Activated naive CD4-positive, alpha-beta T cell treated with anti-CD3 and anti-CD28 coated beads, Interleukin-2, amount 50 U/mL, for 16 hours (primary cell): ENCODE measurements at places on chromosomes 7 and 10.

DNA sequence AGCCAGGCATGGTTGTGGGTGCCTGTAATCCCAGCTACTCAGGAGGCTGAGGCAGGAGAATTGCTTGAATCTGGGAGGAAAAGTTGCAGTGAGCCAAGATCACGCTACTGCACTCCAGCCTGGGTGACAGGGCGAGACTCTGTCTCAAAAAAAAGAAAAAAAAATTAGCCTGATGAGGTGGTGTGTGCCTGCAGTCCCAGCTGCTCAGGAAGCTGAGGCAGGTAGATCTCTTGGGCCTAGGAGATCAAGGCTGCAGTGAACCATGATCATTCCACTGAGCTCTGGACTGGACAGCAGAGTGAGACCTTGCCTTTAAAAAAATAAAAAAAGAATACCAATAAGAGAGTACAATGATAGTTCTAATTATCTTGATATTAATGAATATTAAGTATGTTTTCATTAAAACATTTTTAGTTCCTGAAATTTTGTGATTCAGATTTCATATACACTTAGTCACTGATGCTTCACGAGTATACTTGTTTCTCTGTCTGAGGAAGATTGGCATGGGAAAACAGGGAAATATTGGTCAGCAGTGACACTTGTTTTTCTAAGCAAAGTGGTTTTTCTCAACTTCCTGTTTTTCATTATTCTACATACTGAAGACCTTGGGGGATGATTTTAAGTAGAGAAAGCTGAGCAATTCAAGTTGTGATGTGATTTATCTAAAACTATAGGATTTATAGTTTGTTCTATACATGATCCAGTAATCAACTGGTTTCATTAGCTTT, 76.8 kb downstream of the ADK start:
- no peak for DNase-seq

DNA sequence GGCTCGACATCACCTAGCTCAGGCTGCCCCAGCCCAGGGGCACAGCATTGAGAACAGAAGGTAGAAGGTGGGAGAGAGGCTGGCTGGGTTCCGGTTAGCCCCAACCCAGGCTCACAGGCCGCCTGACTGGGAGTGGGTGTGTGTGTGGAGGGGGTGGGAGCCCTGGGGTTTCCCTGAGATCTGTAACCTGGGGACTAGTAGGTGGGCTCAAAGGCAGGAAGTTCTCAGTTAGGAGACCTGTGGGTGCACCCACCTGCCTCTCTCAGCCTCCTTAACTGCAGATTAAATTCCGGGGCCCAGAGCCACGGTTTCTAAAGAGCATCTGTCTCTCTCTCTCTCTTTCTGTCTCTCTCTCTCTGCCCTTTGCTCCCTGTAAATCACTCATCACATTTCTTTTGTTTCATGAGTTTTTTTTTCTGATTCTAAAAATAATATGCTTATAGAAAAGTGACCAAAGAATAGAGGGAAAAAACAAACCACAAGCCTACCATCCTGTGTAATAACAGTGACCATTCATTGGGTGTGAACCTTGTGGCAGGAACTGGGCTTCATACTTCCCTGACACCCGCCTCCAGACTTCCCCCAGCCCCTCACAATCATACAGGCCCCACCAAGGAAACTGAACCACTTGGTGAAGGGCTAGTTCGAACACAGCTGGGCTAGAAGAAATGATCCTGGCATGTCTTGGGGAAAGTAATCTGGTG, 83.4 kb upstream of the SMNDC1 start:
- DNase-seq, result peak; percentile 46

DNA sequence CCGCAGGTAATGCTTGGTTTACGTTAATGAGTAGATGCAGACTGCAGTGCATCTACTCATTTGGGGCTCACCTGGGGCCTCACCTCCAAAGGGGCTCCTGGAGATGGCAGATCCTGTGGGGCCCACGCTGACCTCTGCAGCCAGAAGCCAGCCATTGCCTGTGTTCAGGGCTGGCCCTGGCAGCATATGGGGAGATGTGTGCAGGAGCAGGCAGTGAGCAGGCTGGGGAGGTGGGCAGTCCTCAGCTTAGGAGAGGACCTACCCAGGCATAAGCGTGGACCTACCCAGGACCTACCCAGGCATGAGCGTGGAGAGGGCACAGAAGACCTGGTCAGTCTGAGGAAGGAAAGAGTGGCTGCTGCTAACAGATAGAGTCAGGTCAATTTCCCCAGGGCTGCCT, 178.5 kb downstream of the PTPRN2 start:
- DNase-seq, result no peak

GRCh38 chr7:96685353-96685752, 24.3 kb downstream of the SEM1 start:
- DNase-seq, result no peak

DNA sequence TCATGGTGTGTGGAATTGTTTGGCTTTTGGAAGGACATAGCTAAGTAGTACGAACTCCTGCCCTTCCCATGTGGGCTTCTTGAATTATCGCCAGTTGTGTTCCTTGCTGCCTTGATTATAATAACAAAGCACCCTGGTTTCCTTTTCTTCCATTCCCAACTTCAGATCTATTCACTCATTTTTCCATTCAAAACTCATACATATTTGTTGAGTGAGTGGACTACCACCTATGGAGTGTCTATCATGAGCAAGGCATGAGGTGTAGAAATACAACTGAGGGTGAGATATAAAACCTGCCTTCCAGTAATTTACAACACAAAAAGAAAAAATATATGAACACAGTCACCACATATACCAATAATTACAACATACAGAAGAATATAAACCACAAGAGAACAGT, 4.9 kb upstream of the COL17A1 start:
- no peak for DNase-seq

DNA sequence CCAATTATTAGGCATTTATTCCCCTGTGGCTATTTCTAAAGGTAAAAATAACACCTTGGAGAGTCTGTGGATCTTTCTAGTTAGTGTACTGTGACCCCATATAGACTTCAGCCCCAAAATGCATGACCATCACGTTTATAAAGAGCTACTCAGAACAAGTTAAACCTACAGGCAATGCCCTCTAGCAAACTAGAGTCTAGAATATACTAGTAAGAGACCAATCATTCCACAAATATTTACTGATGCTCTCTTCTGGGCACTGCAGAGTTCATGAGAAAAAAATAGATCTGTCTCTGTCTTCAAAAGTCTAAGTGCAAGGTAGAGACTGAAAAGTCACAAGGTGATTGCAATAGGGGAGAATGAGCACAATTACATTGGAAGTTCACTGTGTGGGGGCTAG, 20.5 kb upstream of the CALD1 start:
- no peak for DNase-seq

- no peak for DNase-seq
Measured at GRCh38 chr7:102045681-102046372, 228.4 kb downstream of the CUX1 start.

- DNase-seq, result no peak
Measured at GRCh38 chr7:96299496-96299895, 22.4 kb downstream of the SLC25A13 start.

DNA sequence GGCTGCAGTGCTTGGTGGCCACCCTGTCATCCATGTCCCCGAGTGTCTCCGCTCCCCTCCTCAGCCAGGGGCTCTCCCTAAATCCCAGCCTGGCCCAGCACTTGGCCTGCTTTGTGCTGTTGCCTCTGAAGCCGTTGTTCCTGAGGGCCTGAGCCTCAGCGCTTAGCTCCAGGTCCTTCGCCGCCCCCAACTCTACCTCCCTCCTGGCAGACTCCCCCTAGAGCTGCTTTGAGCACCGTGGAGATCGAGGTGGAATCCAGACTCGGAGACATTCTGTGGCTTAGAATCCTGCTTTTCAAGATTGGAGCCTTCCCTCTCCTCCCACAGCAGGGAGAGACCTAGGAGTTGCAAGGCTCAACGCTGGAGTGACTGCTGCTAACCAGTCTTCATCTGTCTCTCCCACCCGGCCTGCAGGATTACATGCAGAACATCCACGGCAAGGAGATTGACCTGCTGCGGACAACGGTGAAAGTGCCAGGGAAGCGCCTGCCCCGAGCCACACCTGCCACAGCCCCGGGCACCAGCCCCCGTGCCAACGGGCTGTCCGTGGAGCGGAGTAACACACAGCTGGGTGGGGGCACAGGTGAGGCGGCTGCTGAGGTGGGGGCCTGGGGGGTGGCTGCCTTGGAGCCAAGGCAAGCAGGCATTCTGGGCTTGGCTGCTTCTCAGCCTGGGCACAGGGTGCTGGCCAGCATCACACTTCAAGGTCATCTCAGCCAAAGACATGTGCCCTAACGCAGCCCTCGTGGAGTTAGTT, 33.3 kb downstream of the GBX1 start:
- no peak for DNase-seq

- DNase-seq, result no peak
Measured at GRCh38 chr10:69463886-69464285, 12.6 kb downstream of the TSPAN15 start.

GRCh38 chr7:158957921-158958491, 101.6 kb downstream of the DYNC2I1 start:
- peak; percentile 40 for DNase-seq
